ENCODE measurements at places on chromosomes 11 and 22. TPM values are rescaled to one million over a fixed set of nuclear protein-coding genes. Genes with fewer than 3 reads are reported as not detected.

Gene METTL15
- polyA plus RNA-seq: 3.1 TPM

Gene ELMOD1
- polyA plus RNA-seq: 0.31 TPM

Gene CABP4
- polyA plus RNA-seq: 0.50 TPM

- no peak for DNase-seq
Observed at GRCh38 chr22:41563051-41563711, 2.4 kb downstream of the CSDC2 start.

- DNase-seq: no peak
Observed at GRCh38 chr11:720017-720641, 14.1 kb downstream of the EPS8L2 start.

- peak; percentile 58 for DNase-seq
Observed at GRCh38 chr22:46036558-46037408, 59.8 kb upstream of the WNT7B start.

Data from stomach (tissue), 19 donors.